ENCODE measurements at places on chromosomes 7 and 10.

DNA sequence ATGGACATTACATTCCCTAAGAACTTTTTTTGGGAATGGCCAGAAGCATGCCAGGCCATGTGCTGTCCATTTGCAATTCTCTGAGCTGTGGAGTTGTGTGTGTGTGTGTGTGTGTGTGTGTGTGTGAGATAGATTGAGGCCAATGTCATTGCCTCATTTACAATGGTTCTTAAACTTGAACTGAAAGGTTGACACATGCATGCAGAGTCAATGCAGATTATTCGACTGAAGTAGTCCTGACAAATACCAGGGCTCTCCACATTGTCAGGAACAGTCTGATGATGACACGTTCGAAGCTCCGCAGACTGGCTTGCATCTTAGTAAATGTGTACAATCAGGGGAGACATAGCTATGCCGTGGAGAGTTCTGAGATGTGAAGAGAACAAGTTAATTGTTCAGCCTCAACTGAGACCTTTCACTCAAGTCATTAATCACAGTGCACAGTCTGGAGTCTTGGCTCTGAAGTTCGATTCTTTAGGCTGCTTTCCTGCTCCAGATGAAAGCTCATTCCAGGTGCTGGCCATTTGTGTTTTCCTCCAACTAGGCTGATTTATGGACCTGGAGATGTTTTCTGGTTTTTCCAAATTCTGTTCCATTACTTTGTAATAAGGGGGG lies 921.9 kb downstream of the LRMDA start:
- DNase-seq: no peak

GRCh38 chr10:106181501-106181900 lies 983.0 kb downstream of the SORCS1 start:
- no peak for DNase-seq

GRCh38 chr7:46109437-46109836 lies 188.4 kb upstream of the IGFBP3 start:
- DNase-seq: no peak

- DNase-seq: peak; percentile 0
Measured at GRCh38 chr10:105837951-105838350, 1196.9 kb downstream of the SORCS3 start.

DNA sequence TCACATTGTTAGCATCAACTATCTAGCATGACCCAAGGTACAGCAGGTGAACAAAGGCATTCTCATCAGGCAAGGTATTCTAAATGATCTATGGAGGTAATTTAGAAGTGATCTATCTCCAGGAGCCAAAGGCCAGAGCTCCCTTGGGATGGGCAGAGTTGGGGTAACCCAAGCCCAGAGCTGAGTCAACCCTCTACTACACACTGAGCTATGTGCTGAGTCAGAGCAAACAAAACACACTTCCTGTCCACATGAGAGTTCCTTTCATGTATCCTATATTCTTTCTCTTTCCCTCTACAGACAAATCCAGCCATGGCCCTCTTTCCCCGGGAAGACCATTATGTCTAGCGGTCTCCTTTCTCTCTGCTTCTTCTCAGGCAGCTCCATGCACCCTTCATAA lies 68.2 kb upstream of the AGK start:
- DNase-seq: no peak

DNA sequence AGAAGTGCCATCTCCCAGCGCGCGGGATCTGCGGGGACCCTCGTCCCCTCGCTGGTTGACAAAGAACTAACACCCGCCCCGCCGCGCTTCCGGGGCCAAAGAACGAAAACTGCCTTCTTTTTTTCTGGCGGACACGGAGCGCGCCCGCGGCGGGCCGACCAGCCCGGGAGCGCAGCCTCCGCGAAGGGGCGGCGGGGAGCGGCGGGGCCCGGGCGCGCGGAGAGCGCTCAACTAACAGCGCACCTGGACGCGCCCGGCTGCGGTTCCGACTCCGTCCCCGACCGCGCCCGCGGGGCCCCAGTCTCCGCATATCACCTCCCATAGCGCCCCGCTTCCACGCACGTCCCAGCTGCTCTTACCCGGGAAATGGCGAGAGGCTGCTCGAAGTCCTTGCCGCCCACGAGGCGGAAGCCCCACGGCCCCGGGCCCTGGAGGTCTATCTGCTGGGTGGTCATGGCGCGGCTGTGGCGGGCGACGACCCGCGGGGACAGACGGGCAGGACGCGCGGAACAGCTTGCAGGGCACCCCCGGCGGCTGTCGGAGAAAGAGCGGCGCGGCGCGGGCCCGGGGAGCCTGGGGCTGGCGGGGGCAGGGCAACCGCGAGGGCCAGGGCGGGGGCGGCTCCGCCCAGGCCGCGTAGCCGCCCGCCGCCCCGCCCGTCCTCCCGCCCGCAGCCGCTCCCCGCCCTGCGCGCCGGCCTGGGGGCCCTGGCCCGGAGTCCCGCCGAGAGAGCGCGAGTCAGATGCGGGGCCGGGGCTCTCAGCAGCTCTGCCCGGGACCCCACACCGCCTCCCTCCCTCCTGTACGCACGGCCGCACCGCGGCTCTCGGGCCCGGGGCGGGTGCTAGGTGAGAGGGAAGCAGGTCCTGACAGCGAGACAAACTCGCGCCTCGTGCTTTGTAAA lies at the start of gene PDLIM1:
Gene PDLIM1, minus strand, starts transcription at position 543 of the 904 bp plus-strand sequence. Its CDS starts 88 bp downstream, at position 455.
- DNase-seq: peak; percentile 84

- no peak for DNase-seq
Measured at GRCh38 chr10:133400624-133401424, 6.9 kb downstream of the MTG1 start.

DNA sequence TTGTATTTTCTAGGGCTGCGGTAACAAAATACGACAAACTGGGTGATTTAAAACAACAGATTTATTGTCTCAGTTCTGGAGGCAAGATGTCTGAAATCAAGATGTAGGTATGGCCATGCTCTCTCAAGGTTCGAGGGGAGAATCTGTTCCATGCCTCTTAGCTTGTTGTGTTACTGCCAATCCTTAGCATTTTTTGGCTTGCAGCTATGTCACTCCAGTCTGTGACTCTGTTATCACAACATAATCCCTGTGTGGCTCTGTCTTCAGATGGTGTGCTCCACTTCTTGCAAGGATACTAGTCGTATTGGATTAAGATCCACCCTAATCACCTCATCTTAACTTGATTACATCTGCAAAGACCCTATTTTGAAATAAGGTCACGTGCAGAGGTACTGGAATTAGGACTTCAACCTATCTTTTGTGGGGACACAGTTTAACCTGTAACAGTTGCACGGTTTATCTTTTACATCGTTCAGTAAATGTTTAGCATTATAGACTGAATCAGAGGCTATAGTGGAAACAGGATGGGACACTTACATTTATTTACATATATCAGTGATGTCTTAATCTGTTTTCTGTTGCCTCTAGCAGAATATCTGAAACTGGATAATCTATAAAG lies 3.1 kb downstream of the C1GALT1 start:
- no peak for DNase-seq

DNA sequence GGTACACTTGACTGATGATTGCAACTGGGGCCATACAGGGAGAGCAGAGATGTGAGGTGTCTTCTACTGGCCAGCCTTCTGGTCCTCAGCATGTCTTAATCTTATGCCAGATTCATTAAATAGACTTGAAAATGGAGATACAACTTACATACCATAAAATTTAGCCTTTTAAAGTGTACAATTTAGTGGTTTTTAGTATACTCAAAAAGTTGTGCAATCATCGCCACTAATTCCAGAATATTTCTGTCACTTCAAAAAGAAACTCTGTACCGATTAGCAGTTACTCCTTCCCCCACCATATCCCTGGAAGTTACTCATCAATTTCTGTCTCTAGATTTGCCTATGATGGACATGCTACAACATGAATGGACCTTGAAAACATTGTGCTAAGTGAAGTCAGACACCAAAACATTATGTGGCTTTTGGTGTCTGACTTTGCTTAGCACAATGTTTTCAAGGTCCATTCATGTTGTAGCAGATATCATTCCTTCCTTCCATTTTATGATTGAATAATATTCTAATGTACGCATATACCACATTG lies 53.0 kb downstream of the SH2D4B start:
- no peak for DNase-seq

DNA sequence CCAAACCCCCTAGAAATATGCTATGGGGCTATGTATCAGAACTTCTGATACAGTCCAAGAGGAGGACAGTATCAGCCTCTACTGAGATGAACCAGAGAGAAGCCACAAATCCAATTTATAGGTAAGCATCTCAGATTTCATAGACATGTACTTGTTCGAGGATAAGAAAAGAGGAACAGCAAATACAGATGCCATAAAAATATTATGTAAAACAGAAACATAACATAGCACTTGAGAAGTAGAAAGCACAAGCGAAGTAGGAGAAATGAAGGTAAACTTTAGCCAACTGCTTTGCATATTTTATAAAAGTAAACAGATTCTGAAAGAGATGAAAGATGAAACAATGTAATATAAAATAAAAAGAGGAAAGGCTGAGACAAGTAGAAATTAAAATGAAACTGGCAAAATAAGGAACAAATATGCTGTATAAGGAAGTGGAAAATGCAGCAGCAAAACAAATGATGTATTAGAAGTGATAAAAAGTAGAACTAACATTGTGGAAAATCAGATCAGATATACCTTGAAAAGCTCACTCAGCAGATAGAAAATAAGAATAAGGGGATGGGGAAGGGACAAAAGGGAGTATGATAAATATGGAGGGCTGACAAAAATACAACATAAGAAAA lies 135.1 kb downstream of the SKAP2 start:
- no peak for DNase-seq

DNA sequence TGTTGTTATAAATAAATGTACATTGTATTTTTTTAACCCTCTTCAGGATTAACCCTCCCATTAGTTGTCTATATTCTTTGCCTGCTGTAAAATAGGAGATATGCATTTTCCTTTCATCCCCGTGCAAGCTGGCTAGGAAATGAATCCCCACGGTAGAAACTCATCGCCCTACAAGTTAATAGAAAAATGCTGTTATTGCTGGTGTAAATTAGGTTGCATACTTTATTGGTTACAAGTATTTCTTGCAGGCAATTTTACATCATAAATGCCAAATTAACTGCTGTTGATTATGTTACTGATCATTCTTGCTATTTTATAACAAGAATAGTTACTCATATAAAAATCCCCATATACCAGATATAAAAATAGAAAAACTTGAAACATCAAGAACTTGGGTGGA lies 454.2 kb upstream of the KLF6 start:
- no peak for DNase-seq

- DNase-seq: peak; percentile 74
Measured at GRCh38 chr10:70540089-70540788, 61.7 kb downstream of the PALD1 start.

DNA sequence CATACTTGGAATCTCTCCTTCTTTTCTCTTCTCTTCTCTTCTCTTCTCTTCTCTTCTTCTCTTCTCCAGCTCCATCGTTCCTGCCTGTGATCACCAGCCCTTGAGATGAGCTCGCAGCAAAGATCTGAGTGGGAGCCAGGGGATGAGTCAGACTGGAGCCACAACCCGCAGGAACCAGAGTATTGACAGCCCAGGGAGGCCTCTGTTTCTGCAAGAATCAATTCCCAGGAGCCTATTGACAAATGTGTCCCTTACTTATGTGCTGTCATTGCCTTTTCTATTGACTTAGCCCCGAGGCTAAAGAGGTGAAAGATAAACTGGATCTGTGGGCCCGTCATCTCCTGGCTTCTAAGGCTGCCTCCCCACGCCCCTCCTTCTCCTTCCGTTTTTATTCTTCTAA lies 13.1 kb upstream of the HABP2 start:
- no peak for DNase-seq

DNA sequence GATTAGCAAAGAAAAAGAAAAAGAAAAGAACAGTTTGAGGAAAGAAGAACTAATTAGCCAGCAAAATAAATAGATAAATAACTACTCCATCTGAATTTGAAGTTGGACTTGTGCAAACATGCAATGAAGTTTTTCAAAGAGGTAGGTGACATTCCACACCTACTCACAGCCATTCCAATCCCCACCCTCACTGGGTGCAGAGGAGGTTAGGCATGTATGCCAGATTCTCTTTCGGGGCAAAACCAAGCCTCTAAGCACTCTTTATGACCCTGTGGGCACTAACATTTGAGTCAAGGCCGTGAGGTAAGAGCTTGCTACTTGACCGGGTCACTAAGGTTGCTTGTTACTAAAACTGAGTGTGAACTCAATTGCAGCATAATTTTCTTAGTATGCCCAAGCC lies 108.4 kb upstream of the SEMA3A start:
- peak; percentile 10 for DNase-seq

GRCh38 chr10:128568990-128569945 lies 443.0 kb upstream of the MKI67 start:
- DNase-seq: no peak

DNA sequence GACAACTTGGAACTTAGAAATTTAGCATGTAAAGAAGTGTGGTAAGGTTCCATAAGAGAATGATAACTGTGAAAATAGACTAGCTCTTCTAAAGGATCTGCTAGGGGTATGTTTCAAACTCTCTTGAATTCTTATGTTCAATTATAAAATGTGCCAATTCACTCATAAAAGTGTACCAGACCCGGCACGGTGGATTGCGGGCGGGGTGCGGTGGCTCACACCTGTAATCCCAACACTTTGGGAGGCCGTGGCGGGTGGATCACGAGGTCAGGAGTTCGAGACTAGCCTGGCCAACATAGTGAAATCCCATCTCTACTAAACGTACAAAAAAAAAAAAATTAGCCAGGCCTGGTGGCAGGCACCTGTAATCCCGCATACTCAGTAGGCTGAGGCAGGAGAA lies 105.4 kb upstream of the CAV2 start:
- DNase-seq: no peak

DNA sequence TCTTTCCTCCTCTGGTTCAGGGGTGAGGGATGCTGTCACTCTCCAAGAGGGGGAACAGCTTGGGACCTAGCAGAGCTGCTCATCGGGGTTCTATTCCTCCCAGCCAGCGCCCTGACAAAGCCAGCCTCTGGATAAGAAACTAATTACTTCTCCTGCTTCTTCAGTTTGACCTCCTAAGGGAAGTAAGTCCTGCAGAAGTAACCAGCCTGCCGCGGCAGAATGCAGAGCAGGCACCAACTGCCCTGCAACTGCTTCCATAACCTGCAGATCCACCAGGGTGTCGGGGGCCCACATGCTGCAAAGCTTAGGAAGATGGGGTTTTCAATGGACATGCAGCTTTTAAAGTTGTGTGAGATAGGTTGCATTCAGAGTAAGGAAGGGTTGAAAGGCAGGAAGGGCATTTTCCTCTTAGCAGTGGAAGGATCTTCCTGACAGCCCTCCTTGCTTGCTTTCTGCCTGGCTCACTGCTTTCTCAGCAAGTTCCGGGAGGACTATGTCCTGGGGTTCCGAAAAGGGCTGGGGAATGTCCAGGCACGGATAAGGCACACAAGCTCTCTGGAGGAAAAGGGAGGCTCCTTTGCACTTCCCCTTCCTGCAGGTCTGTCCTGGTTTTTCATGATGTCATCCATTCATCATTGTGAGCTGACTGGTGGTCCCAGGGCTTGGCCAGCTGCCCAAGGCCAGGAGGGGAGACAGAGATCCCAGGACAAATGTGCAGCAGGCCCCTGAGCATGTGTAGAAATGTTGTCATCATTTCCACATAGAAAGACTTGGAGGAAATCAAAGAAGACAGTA lies 24.3 kb upstream of the CALU start:
- no peak for DNase-seq

- no peak for DNase-seq
Measured at GRCh38 chr10:24215196-24215595, 6.3 kb downstream of the KIAA1217 start.
